T-cell (primary cell): ENCODE measurements at places on chromosomes 11 and 22. TPM values are rescaled to one million over a fixed set of nuclear protein-coding genes. Genes with fewer than 3 reads are reported as not detected.

MALAT1 gene
- 22,045 TPM for total RNA-seq

NNMT gene
- 0.41 TPM for total RNA-seq

IGSF22 gene
- total RNA-seq, result 3.2 TPM

TRPC6 gene
- total RNA-seq, result not detected

CBLIF gene
- not detected for total RNA-seq

TIRAP gene
- total RNA-seq, result 11.3 TPM

PTPN5 gene
- not detected for total RNA-seq

DNA sequence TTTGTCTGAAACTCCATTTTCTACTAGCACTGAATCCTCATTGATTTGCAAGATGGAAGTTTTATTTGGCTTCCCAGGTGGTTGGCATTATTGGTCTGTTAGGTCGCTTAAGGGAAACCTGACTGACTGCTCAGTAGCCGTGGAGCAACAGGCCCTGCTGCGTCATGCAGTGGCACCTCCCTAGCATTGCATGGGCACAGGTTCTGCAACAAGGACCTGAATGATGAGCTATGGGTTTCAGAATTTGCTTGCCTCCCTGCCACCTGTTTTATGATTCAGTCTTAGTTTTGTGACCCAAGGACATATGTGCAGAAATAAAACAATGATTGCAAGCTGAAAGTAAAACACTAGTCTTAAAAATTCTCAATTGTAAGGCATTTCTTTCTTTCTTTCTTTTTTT lies 128.5 kb downstream of the SLC1A2 start:
- H3K27me3 ChIP-seq, result no peaks in the 10 kb centered on the region
- DNase-seq, result no peak
- no peak overlapping the region for H3K27ac ChIP-seq
- no peaks in the 10 kb centered on the region for H3K36me3 ChIP-seq

- peaks cover 11% of the 10 kb centered on the region for H3K36me3 ChIP-seq
- no peaks in the 10 kb centered on the region for H3K27me3 ChIP-seq
- H3K27ac ChIP-seq, result no peak overlapping the region
- H3K4me1 ChIP-seq, result no peaks in the 10 kb centered on the region
- no peak overlapping the region for H3K4me3 ChIP-seq
Observed at GRCh38 chr22:19970479-19971275, 29.1 kb upstream of the TXNRD2 start.

- H3K27me3 ChIP-seq, result peaks cover 7% of the 10 kb centered on the region
- H3K36me3 ChIP-seq, result no peaks in the 10 kb centered on the region
- H3K27ac ChIP-seq, result no peak overlapping the region
- DNase-seq, result no peak
- H3K4me1 ChIP-seq, result no peaks in the 10 kb centered on the region
Observed at GRCh38 chr11:132886335-132886734, 646.0 kb downstream of the OPCML start.

GRCh38 chr11:19864141-19865140 lies 151.8 kb downstream of the NAV2 start:
- H3K4me1 ChIP-seq, result no peaks in the 10 kb centered on the region
- H3K4me3 ChIP-seq, result no peak overlapping the region
- no peaks in the 10 kb centered on the region for H3K36me3 ChIP-seq
- H3K27ac ChIP-seq, result no peak overlapping the region
- no peak for DNase-seq

- no peaks in the 10 kb centered on the region for H3K36me3 ChIP-seq
- no peak overlapping the region for H3K4me3 ChIP-seq
- no peak for DNase-seq
- H3K4me1 ChIP-seq, result no peaks in the 10 kb centered on the region
- no peak overlapping the region for H3K27ac ChIP-seq
Observed at GRCh38 chr11:100794446-100794845, 107.4 kb downstream of the ARHGAP42 start.

- no peaks in the 10 kb centered on the region for H3K27me3 ChIP-seq
- H3K4me3 ChIP-seq, result no peak overlapping the region
- no peak overlapping the region for H3K27ac ChIP-seq
- DNase-seq, result no peak
Observed at GRCh38 chr11:37406651-37407050, 808.6 kb upstream of the RAG2 start.

DNA sequence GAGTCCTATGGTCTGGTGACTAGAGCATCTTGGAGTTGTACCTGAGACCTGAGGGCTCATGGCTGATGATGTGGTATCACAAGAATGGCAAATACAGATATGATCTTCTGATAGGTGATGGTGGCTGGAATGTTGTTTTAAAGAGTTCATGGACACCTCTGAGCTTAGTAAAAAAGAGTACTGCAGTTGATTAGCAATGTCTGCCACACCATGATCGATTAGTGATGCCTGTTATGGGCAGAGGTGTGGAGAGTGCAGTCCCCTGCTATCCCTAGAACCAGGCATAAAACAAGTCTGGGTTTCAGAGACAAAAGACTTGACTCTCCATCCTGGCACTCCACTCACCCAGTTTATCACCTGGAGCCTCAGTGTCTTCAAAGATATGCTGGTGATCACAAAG lies 1.4 kb upstream of the BATF2 start:
- H3K27me3 ChIP-seq, result peaks cover 35% of the 10 kb centered on the region
- no peaks in the 10 kb centered on the region for H3K4me1 ChIP-seq
- H3K27ac ChIP-seq, result no peak overlapping the region
- no peaks in the 10 kb centered on the region for H3K36me3 ChIP-seq
- DNase-seq, result no peak

DNA sequence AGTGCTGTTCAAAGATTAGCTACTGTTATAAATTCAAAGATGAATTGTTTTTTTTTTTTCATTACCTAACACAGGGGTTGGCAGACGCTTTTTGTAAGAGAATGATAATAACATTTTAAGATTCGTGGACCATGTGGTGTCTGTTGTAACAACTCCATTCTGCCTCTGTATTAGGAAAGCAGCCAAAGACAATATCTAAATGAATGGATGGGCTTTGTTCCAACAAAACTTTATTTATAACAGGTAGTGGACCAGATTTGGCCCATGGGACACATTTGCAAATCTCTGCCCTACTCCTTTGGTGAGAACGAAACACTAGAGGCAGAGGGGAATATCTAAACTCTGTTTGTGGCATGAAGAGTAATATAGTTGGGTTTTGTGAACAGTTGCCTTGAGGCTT lies 83.6 kb upstream of the BLID start:
- H3K36me3 ChIP-seq, result no peaks in the 10 kb centered on the region
- no peaks in the 10 kb centered on the region for H3K4me1 ChIP-seq
- no peak overlapping the region for H3K4me3 ChIP-seq

GRCh38 chr22:45889093-45889538 lies 87.8 kb downstream of the WNT7B start:
- H3K36me3 ChIP-seq, result no peaks in the 10 kb centered on the region
- H3K4me3 ChIP-seq, result no peak overlapping the region
- DNase-seq, result no peak
- no peak overlapping the region for H3K27ac ChIP-seq
- H3K4me1 ChIP-seq, result no peaks in the 10 kb centered on the region
- peaks cover 78% of the 10 kb centered on the region for H3K27me3 ChIP-seq

GRCh38 chr11:27938011-27938410 lies 169.9 kb downstream of the KIF18A start:
- H3K27me3 ChIP-seq, result no peaks in the 10 kb centered on the region
- H3K4me1 ChIP-seq, result no peaks in the 10 kb centered on the region
- no peak overlapping the region for H3K27ac ChIP-seq
- no peaks in the 10 kb centered on the region for H3K36me3 ChIP-seq
- no peak overlapping the region for H3K4me3 ChIP-seq
- no peak for DNase-seq

DNA sequence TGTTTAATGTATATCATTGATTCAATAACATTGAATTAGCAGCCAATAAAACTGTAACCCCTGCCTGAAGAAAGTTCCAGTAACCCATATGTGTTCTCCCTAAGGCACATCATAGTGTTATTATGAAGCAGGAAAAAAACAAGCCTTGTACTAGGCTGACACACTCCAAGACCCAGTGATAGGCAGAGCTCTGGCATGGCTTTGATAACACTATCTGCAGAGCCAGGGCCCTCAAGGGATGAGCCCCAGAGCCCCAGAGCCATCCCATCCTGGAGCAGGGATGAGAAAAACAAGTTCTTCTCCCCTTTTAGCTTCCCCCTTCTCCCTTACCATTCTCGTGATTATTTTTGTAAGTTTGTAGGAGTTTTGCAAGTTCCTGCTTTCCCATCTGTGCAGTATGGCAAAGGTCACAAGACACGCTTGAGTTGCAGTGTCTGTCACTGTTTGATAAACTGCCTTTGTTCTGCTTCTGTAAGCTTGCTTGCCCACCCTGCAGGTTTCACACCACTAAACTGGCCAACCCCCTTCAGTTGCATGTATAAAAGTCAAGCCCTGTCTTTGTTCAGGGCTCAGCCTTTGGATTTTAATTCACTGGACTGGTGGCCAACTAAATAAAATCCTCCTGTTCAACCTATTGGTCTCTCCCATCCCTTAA lies 22.3 kb upstream of the GUCY1A2 start:
- no peak overlapping the region for H3K27ac ChIP-seq
- no peak for DNase-seq
- no peaks in the 10 kb centered on the region for H3K4me1 ChIP-seq
- no peaks in the 10 kb centered on the region for H3K27me3 ChIP-seq

DNA sequence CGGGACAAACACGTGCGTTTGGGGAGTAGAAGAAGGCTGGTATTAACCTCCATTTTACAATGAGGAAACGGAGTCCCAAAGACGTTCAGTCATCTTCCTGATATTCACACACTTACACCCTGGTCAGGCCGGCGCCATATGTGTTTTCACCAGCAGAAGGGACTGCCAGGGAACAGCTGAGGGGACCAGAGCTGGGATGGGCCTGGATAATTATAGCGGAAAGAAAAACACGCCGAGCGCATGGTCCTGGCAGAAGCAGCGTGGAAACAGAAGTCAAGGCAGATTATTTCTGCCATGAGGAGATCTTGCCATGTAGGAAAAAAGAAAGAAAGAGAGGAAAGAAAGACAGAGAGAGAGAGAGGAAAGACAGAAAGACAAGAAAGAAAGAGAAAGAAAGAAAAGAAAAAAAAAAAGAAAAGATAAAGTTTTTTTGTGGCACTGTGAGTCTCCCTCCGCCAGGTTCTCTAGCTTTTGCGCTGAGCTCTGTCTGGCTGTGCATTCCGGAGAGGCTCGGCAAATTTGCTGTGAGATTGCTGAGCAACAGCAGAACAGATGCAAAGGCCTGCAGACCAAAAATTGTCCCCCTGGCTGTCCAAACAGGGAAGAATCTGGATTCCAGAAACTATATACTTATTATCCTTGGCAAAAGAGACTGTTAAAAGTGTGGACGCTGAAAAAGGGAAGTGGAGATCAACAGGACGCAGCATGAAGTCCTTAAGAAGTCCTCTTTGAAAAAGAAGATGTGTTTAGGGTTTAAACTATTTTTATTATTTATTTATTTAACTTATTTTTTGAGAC lies 1.3 kb upstream of the UCP2 start:
- H3K27me3 ChIP-seq, result no peaks in the 10 kb centered on the region
- peak overlapping the region; percentile 94 for H3K27ac ChIP-seq
- H3K4me3 ChIP-seq, result peak overlapping the region; percentile 85
- DNase-seq, result no peak
- peaks cover 3% of the 10 kb centered on the region for H3K36me3 ChIP-seq
- H3K4me1 ChIP-seq, result peaks cover 22% of the 10 kb centered on the region

GRCh38 chr11:105049481-105049880 lies 4.3 kb upstream of the CARD16 start:
- peaks cover 7% of the 10 kb centered on the region for H3K4me1 ChIP-seq
- H3K27me3 ChIP-seq, result no peaks in the 10 kb centered on the region
- no peak for DNase-seq
- H3K4me3 ChIP-seq, result no peak overlapping the region

DNA sequence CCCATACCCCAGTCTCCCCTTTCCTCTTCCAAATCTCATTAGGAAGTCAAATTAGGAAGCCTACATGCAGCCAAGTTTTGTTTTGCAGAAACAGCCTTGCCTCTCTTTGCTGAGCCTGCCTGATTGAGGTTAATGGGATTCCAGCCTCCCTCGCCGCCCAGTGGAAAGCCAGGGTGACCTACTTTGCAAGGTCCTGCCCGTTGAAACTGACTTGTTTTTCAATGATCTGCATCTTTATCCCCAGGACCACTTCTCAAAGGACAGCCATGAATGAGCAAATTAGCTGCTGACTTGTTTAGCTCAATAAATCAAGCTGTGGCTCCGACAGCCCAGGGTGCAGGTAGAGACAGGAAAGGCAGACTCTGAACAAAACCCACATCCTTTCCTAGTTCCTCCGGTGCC lies 110.4 kb downstream of the RRAS2 start:
- H3K4me3 ChIP-seq, result no peak overlapping the region
- peaks cover 17% of the 10 kb centered on the region for H3K4me1 ChIP-seq
- no peaks in the 10 kb centered on the region for H3K36me3 ChIP-seq
- H3K27ac ChIP-seq, result no peak overlapping the region
- DNase-seq, result peak; percentile 45

- H3K27me3 ChIP-seq, result no peaks in the 10 kb centered on the region
- no peak overlapping the region for H3K27ac ChIP-seq
- no peaks in the 10 kb centered on the region for H3K4me1 ChIP-seq
- DNase-seq, result no peak
- H3K4me3 ChIP-seq, result no peak overlapping the region
Observed at GRCh38 chr11:64670975-64671374, 52.0 kb downstream of the NRXN2 start.

DNA sequence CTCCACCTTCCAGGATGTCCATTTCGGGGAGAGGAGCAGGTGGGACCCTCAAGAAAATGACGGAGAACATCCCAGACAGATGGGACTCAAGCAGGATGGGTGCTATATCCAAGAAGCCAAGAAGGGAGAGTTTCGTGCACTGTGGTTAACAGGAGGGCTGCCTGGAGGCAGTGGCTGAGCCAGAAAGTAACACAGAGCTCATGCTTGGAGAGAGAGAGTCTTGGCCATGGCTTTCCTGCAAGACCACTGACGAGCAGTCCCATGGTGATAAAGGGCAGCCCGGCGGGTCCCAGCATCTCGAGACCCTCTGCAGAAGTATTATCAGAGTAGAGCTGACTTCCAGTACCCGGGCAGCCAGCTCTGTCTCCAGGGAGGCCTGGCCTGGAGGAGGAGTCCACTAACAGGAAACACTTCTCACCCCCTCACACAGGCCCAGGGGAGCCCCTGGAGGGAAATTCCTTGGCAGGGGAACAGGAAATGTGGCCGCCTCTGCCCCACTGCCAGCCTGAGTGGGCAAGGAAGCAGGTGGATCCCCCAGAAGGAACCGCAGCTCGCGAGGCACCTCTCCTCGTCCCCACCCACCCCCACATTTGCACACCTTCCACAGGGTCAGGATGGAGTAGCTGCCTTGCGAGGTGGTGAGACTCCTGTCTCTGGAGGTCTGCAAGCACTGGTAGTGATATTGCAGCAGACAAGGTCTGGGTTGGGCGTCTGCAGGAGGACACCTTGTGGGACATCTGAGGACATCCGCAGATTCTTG lies 32.2 kb downstream of the CYTH4 start:
- DNase-seq, result peak; percentile 22
- H3K36me3 ChIP-seq, result no peaks in the 10 kb centered on the region
- peaks cover 9% of the 10 kb centered on the region for H3K4me1 ChIP-seq
- H3K4me3 ChIP-seq, result no peak overlapping the region
- peak overlapping the region; percentile 48 for H3K27ac ChIP-seq
